ENCODE measurements at places on chromosomes 16 and 17.

GRCh38 chr16:57081744-57082143 is 10.6 kb upstream of the CPNE2 start:
- DNase-seq, result no peak

DNA sequence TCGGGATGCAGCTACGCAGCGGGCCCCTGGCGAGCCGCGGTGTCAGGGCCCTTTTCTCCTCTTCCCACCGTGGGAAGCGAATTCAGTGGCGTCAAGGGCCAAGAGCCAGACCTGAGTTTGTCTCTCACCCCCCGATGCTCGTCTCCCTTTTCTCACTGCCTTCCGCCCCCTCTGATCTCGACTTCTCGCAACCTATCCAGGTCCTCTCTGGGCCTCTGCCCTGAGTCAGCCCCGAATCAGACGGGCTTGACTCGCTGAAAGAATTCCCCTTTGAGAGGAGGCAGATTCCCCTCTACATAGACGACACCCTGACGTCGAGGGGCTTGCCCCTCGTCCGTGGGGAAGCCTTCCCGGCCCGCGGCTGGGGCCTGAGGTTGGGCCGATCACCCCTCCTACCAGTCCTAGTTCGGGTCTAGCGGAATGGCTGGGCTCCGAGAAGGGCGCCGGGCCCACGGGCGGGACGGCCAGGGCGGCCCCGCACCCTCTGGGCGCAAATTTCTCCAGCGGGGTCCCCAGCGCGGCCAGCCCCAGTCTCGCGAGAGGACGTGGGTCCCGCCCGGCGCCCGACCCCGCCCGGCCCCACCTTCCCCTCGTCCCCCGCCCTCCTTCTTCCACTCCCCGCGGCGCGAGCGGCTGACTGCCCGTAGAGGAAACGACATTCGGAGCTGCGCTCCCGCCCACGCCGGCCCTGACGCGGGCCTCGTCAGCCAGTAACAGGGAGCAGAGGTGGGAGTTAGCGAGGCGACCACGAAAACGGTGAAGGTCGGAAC is at the start of gene GGNBP2:
TSS of gene GGNBP2 (plus strand) at position 613 of the 770 bp plus-strand sequence. CDS start 806 bp downstream, outside the sequence.
- peak; percentile 96 for DNase-seq

DNA sequence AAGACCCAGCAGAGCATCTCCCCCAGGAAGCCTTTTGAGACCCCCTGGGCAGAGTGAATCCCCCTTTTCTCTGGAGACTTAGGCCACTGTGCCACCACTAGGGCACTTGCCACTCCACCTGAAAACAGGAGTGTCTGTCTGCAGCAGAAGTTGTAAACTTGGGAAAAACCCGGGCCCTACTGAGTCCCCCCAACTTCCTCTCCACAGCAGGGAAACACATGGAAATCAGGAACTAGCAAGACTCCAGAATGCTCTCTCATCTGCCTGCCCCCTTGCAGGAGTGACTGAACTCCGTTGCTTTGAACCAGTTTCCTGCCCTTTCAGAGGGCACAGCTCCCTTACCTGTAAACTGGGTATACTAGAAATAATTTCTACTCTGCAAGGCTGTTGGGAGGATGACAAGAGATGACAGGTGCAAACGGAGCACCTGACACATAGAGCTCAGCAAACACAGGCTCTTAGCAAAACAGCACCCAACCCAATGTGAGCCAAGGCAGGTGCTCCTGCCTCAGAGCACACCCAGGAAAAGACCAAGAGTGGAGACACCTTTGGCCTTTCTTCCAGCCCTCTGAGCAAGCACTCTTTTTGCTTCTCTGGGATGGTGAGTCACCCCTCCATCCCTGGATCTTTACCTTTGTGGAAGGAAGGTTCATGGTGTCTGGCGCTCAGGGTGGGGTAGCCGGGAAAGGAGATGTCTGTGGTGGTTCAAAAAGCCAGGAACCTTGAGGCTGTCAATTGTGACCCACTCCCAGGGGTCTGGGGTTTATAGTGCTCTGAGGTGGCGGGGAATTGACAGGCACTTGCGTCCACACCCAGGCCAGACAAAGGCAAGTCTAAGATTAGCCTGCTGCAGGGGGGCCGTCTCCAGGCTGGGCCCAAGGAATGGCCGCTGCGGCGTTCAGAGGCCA is at the start of gene HCRT:
TSS of gene HCRT (minus strand) at position 740 of the 908 bp plus-strand sequence. CDS start at position 653, 87 bp downstream.
- no peak for DNase-seq

GRCh38 chr17:79219208-79219935 is 144.7 kb downstream of the ENGASE start:
- DNase-seq, result no peak
